ENCODE measurements at places on chromosomes 2 and 18. TPM values are rescaled to one million over a fixed set of nuclear protein-coding genes. Genes with fewer than 3 reads are reported as not detected.
A peak's percentile ranks its signal among the peaks of the same experiment; 100 is the strongest.

The CAPN13 gene
- total RNA-seq: not detected

The ASXL3 gene
- total RNA-seq: not detected

The RBM43 gene
- total RNA-seq: 3.0 TPM

The ACVR1C gene
- total RNA-seq: 0.12 TPM

The HJURP gene
- 29.3 TPM for total RNA-seq

The CNOT11 gene
- 33.4 TPM for total RNA-seq

The CCDC85A gene
- total RNA-seq: 0.20 TPM

The L3MBTL4 gene
- total RNA-seq: not detected

The THUMPD2 gene
- 17.2 TPM for total RNA-seq

The ABCB11 gene
- not detected for total RNA-seq

The GPR45 gene
- total RNA-seq: not detected

The BMP10 gene
- not detected for total RNA-seq

The ALPP gene
- total RNA-seq: 0.35 TPM

The RASGRP3 gene
- not detected for total RNA-seq

The TRIM43 gene
- total RNA-seq: not detected

GRCh38 chr2:60450488-60450887 is 103.0 kb downstream of the BCL11A start:
- H3K27ac ChIP-seq: no peak overlapping the region
- DNase-seq: no peak
- H3K27me3 ChIP-seq: no peaks in the 10 kb centered on the region
- no peak overlapping the region for H3K4me3 ChIP-seq
- H3K4me1 ChIP-seq: no peaks in the 10 kb centered on the region

DNA sequence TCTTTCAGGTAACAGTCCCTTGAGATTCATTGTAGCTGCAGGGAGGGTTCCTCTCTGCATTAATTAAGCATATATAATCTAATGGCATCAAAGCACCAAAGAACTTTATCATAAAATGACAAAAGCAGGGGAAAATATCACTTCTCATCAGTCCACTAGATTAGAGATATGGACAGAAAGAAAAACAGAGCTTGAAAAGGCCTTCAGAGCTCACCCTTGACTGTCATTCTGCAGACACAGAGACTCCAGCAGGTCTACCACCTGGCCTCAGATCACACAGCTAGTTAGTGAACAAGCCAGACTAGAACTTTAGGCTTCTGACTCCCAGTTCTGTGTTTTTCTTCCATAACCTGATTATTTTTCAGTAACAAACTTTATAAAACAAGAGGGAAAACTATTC is 88.5 kb downstream of the FIGN start:
- peaks cover 14% of the 10 kb centered on the region for H3K4me1 ChIP-seq
- H3K4me3 ChIP-seq: no peak overlapping the region
- H3K27ac ChIP-seq: peak overlapping the region; percentile 70
- H3K27me3 ChIP-seq: no peaks in the 10 kb centered on the region
- no peak for DNase-seq

DNA sequence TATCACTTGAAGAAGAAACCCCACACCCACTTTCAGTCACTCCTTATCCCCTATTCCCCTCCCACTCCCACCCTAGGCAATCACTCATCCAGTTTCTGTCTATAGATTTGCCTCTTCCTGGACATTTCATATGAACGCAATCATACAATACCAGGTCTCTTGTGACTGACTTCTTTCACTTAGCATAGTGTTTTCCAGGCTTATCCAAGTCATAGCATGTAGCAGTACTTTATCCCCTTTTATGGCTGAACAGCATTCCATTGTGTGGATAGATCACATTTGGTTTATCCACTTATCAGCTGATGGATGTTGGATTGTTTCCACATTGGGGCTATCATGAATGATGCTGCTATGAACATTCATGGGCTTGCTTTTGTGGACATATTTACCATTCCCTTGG is 6.6 kb downstream of the CFAP221 start:
- H3K36me3 ChIP-seq: no peaks in the 10 kb centered on the region
- no peak overlapping the region for H3K27ac ChIP-seq
- H3K4me3 ChIP-seq: no peak overlapping the region
- peaks cover 17% of the 10 kb centered on the region for H3K27me3 ChIP-seq
- H3K4me1 ChIP-seq: no peaks in the 10 kb centered on the region

- no peak overlapping the region for H3K4me3 ChIP-seq
- no peak for DNase-seq
- no peaks in the 10 kb centered on the region for H3K27me3 ChIP-seq
These were observed 468.7 kb upstream of the FANCL start for GRCh38 chr2:58709687-58710354.

- peaks cover 30% of the 10 kb centered on the region for H3K4me1 ChIP-seq
- DNase-seq: no peak
- H3K27me3 ChIP-seq: no peaks in the 10 kb centered on the region
These were observed 33.3 kb upstream of the MAT2A start for GRCh38 chr2:85505551-85506238.

DNA sequence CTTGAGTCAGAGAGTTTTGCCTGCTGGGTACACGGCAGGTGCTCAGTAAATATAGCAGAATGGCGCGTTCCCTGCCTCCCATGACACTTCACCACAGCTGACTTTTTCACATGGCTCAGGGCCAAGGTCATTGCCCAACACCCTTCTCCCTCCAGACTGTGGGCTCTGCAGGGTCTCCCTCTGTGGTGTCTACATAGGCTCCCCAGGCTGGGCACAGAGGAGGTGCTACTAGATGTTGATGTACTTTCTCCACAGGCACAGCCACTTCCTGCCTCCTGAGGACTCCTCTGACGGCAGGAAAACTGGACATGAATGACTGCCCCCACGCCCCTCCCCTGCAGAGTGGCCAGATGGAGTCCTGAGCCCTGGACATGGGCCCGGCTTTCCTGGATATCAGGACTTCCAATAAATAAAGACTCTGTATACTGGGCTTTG is 4.2 kb downstream of the CHCHD5 start:
- no peak for DNase-seq
- no peak overlapping the region for H3K27ac ChIP-seq
- peaks cover 50% of the 10 kb centered on the region for H3K36me3 ChIP-seq
- no peak overlapping the region for H3K4me3 ChIP-seq
- peaks cover 19% of the 10 kb centered on the region for H3K4me1 ChIP-seq
- H3K27me3 ChIP-seq: no peaks in the 10 kb centered on the region

GRCh38 chr2:128611421-128612320 is 293.0 kb upstream of the HS6ST1 start:
- H3K27ac ChIP-seq: no peak overlapping the region
- no peak overlapping the region for H3K4me3 ChIP-seq
- peaks cover 6% of the 10 kb centered on the region for H3K4me1 ChIP-seq
- no peaks in the 10 kb centered on the region for H3K36me3 ChIP-seq
- no peaks in the 10 kb centered on the region for H3K27me3 ChIP-seq

DNA sequence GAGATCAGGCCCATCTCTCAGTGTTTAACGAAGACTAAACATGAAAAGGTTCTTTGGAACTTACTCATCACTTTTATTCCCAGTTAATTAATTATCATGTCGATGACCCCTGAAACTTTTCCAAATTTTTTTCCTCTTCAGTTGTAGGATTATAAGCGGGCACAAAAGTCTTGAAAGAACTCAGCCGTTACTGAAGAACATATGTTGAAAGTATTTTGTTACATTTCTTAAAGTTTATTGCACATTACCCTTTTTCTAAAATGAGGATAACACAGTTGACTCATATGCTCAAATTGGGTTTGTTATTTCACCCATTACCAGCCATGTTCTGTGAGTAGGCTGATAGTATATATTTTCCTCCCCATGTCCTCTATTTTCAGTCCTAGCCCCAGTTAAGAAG is 75.9 kb upstream of the COL3A1 start:
- no peak for DNase-seq
- no peaks in the 10 kb centered on the region for H3K27me3 ChIP-seq
- no peak overlapping the region for H3K27ac ChIP-seq
- H3K4me1 ChIP-seq: peaks cover 5% of the 10 kb centered on the region
- H3K36me3 ChIP-seq: no peaks in the 10 kb centered on the region

GRCh38 chr18:5275872-5276271 is 19.7 kb downstream of the ZBTB14 start:
- H3K27me3 ChIP-seq: no peaks in the 10 kb centered on the region
- no peak overlapping the region for H3K4me3 ChIP-seq
- H3K27ac ChIP-seq: no peak overlapping the region
- H3K4me1 ChIP-seq: no peaks in the 10 kb centered on the region

DNA sequence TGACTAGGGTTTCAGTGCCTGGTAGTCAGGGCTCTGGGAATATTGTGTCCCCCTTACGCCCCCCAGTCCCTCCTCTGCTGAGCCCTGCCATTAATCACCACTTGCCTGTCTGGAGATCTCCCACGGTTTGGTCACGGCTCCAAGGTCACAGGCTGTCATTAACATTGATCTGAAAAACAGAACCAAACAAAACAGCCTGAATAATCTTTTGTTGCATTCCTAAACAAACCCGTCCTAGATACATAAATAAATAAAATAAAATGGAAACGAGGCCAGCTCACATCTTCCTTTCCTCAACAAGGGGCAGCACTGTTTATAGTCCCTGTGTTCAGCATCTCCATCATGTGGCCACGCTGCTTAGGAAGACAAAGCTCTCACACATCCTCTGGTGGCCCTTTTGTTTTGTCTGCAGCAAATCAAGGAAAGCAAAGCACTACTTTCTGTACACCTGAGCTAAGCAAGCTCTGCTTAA is 282.8 kb downstream of the AGPS start:
- H3K27ac ChIP-seq: no peak overlapping the region
- H3K4me1 ChIP-seq: no peaks in the 10 kb centered on the region
- peaks cover 10% of the 10 kb centered on the region for H3K27me3 ChIP-seq
- DNase-seq: no peak
- H3K4me3 ChIP-seq: no peak overlapping the region
- no peaks in the 10 kb centered on the region for H3K36me3 ChIP-seq

DNA sequence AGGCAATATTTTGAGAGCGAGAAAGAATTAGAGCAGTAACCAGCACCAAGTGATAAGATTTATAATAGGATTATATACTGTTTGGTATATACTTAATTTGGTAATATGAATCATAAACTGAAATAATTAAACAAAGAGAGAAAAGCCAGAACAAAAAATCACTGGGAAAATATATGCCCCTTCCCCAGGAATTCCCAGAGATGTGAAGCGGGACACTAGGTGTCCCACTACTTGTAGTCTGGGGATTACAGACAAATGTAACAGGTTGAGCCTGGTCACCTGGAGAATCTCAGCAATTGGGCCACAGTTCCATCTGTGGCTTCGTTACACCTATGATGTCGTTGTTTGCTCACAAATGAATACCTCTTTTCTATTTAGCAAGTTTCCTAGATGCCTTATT is 256.1 kb upstream of the CHAC2 start:
- no peaks in the 10 kb centered on the region for H3K36me3 ChIP-seq
- H3K4me1 ChIP-seq: peaks cover 25% of the 10 kb centered on the region
- H3K27ac ChIP-seq: peak overlapping the region; percentile 46
- DNase-seq: no peak

- H3K27me3 ChIP-seq: peaks cover 11% of the 10 kb centered on the region
- H3K4me3 ChIP-seq: no peak overlapping the region
- no peak overlapping the region for H3K27ac ChIP-seq
- H3K36me3 ChIP-seq: peaks cover 27% of the 10 kb centered on the region
- no peak for DNase-seq
These were observed 1.6 kb downstream of the STAT1 start for GRCh38 chr2:191012346-191012745.

DNA sequence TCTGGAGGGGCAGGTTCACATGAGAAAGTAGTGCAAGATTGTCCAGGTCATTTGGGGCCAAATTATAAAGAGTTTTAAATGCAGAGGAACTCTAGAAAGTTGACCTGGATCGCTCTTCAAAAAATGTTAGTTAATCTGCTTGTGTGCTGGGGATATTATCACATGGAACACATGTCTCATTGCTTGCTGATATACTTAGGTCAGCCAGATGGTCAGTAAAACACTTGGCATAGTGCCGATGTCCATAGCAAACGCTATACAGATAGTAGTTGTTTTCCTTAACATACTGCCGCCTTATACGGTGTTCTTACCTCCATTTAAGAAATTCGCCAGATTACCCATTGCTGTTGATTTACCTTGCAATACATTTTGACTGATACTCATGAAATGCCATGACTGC is 103.4 kb upstream of the CWC22 start:
- no peaks in the 10 kb centered on the region for H3K4me1 ChIP-seq
- no peaks in the 10 kb centered on the region for H3K36me3 ChIP-seq
- H3K27me3 ChIP-seq: no peaks in the 10 kb centered on the region
- H3K4me3 ChIP-seq: no peak overlapping the region

- no peaks in the 10 kb centered on the region for H3K4me1 ChIP-seq
- H3K27me3 ChIP-seq: no peaks in the 10 kb centered on the region
These were observed 135.4 kb downstream of the ABCA12 start for GRCh38 chr2:215003001-215003400.

- H3K36me3 ChIP-seq: peaks cover 5% of the 10 kb centered on the region
- H3K4me3 ChIP-seq: peak overlapping the region; percentile 73
- peaks cover 6% of the 10 kb centered on the region for H3K4me1 ChIP-seq
These were observed 80.7 kb upstream of the LDLRAD4 start for GRCh38 chr18:13137670-13138419.

- H3K27me3 ChIP-seq: no peaks in the 10 kb centered on the region
- H3K4me3 ChIP-seq: no peak overlapping the region
- no peaks in the 10 kb centered on the region for H3K36me3 ChIP-seq
- peaks cover 11% of the 10 kb centered on the region for H3K4me1 ChIP-seq
- H3K27ac ChIP-seq: no peak overlapping the region
These were observed 222.8 kb downstream of the ARL4C start for GRCh38 chr2:234273887-234274584.

DNA sequence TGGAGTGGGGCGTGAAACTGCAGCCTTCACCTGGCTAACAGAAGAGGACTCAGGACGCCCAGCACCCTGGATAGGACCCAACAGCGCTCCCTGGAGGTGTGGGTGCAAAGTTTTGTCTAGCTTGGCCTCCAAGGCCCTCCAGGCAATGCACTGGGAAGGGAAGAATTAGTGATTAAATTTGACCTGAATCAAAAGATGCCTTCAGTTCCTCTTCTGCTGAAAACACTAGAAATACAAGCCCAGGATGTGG is 779 bp upstream of the TRIB2 start:
- peaks cover 47% of the 10 kb centered on the region for H3K4me1 ChIP-seq
- no peaks in the 10 kb centered on the region for H3K27me3 ChIP-seq
- DNase-seq: peak; percentile 94
- peak overlapping the region; percentile 95 for H3K4me3 ChIP-seq
- no peaks in the 10 kb centered on the region for H3K36me3 ChIP-seq

DNA sequence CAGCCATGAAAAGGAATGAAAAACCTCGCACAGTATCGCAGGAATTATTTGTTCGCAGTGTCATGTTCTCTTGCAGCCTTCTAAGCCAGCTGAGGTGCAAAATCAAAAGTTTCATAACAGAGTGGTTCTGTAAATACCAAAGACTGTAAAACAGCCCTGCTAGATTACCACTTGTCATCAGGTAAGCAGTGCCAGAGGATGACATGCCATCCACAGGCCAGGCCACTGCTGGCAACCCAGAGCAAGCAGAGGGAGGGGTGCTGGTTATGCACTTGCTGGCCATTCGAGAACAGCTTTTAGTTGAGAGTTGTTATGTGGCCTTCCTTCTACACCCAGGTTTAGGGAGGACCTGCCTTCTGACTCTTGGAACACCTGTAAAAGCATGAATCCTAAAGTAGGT is 114.3 kb upstream of the MGAT5 start:
- no peaks in the 10 kb centered on the region for H3K27me3 ChIP-seq
- no peak for DNase-seq
- no peak overlapping the region for H3K4me3 ChIP-seq
- no peaks in the 10 kb centered on the region for H3K36me3 ChIP-seq
- no peak overlapping the region for H3K27ac ChIP-seq
- peaks cover 58% of the 10 kb centered on the region for H3K4me1 ChIP-seq

Data from MCF 10A (cell line).